CD14-positive monocyte (primary cell): ENCODE measurements at places on chromosomes 7 and 10.

DNA sequence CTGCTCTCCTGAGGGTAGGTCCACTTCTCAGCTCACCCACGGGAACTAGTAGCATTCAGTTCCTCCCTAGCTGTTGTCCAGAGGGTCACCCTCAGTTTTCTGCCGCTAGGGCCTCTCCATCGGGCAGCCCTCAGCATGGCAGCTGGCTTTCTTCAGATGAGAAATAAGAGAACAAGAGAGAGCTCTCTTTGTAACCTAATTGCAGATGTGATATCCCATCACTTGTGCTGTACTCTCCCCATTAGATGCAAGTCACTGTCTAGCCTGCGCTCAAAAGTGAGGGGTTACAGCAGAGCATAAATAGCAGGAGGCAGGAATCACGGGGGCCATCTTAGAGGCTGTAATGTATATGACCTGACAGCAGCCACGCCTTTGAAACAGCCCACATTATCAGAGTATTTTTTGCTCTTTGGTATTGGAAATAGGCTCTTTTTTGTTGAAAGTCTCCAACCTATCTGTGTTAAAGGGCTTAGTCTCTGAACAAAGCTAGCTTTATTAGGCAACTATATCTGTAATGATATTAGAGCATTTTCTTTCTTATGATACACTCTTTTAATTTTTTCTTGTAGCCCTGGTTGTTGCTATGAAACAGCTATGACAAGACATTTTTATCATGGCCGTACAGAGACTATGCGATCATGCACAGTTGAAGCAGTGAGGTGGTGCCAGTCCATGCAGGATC, 45.7 kb downstream of the CROT start:
- H3K27me3 ChIP-seq, result no peaks in the 10 kb centered on the region
- H3K4me1 ChIP-seq, result no peaks in the 10 kb centered on the region
- H3K36me3 ChIP-seq, result no peaks in the 10 kb centered on the region
- no peak overlapping the region for H3K4me3 ChIP-seq

DNA sequence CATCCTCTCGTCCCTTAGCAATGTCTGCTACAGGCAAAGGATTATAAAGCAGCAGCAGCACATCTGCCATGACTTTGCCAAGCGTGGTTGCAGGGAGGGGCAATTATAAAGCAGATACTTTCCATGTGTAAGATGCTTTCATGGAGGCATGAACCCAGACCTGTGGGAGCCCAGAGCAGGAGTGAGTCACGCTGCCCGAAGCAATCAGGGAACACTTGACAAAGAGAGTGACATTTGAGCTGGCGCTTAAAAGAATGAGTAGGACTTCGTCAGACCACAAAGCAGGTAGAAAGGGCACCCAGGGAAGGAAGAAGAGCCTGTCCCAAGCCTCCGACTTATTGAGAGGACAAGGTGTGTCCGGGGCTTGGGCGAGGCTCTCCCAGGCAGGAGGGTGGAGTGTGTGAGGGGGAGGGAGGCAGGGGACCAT, 147.2 kb downstream of the MYOF start:
- H3K36me3 ChIP-seq, result peaks cover 99% of the 10 kb centered on the region
- H3K27ac ChIP-seq, result no peak overlapping the region
- DNase-seq, result no peak
- no peak overlapping the region for H3K4me3 ChIP-seq
- no peaks in the 10 kb centered on the region for H3K27me3 ChIP-seq

- H3K4me3 ChIP-seq, result no peak overlapping the region
- H3K27ac ChIP-seq, result no peak overlapping the region
- peaks cover 89% of the 10 kb centered on the region for H3K36me3 ChIP-seq
- H3K4me1 ChIP-seq, result no peaks in the 10 kb centered on the region
Measured at GRCh38 chr7:92489634-92490033, 11.9 kb upstream of the ERVW-1 start.

- H3K4me3 ChIP-seq, result no peak overlapping the region
- DNase-seq, result peak; percentile 80
- H3K27ac ChIP-seq, result no peak overlapping the region
- H3K4me1 ChIP-seq, result peaks cover 6% of the 10 kb centered on the region
- peaks cover 68% of the 10 kb centered on the region for H3K36me3 ChIP-seq
Measured at GRCh38 chr10:30447125-30447799, 13.3 kb downstream of the MAP3K8 start.
